Stimulated activated CD8-positive, alpha-beta memory T cell treated with anti-CD3 and anti-CD28 coated beads, Interleukin-4, amount 100 ng/mL, for 1 hour (primary cell): ENCODE measurements at places on chromosomes 7 and 10.

GRCh38 chr10:124592736-124593430, 131.3 kb downstream of the LHPP start:
- no peak for DNase-seq

GRCh38 chr10:60374836-60375235, 14.8 kb downstream of the ANK3 start:
- DNase-seq: no peak

GRCh38 chr7:38825721-38826440, 83.1 kb downstream of the VPS41 start:
- DNase-seq: no peak

GRCh38 chr10:43395571-43396060, 13.4 kb downstream of the HNRNPF start:
- DNase-seq: no peak

DNA sequence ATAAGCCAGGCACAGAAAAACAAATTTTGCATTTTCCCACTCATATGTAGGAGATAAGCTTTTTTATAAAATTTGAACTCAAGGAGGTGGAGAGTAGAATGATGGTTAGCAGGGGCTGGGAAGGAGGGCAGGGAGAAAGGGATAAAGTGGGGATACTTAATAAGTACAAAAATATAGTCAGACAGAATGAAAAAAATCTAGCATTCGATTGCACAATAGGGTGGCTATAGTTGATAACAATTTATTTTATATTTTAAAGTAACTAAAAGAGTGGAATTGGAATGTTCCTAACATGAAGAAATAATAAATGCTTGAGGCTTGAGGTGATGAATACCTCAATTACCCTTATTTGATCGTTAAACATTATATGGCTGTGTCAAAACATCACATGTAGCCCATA, 415.7 kb upstream of the STEAP1 start:
- DNase-seq: no peak

DNA sequence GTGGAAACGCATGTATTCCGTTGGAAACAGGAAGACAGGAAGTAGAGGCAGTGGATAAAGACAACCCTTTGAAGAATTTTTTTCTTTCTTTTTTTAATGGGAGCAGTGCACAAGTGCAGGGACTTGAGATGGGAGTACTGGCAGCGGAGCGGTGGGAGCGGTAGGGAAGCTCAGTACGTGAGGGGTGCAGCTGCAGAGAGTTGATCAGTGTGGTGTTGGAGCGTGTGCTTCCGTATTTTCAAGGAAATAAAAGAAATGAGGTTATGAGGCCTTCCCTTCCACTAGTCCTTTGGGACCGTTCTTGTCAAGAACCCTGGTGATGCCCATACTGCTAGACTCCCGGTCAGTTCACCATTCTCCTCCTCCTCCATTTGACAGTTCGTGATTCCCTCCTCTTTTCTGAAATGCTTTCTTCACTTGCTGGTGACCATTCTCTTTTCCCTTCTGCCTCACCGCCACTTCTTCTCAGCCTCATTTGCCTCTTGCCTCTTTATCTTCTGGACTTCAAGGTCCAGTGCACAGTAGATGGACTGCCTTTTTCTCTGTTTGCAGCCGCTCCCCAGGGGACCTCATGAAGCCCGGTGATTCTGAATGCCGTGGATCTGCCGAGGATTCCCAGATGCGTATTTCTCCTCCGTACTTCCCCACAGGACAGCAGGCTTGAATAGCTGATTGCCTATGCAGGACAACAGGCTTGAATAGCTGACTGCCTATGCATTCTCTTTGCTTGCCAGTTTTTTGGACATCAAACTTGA, 39.1 kb upstream of the TMEM236 start:
- no peak for DNase-seq
